ENCODE measurements at places on chromosomes 12 and 14.

- no peak for DNase-seq
Measured at GRCh38 chr14:38578278-38578681, 322.4 kb upstream of the CLEC14A start.

DNA sequence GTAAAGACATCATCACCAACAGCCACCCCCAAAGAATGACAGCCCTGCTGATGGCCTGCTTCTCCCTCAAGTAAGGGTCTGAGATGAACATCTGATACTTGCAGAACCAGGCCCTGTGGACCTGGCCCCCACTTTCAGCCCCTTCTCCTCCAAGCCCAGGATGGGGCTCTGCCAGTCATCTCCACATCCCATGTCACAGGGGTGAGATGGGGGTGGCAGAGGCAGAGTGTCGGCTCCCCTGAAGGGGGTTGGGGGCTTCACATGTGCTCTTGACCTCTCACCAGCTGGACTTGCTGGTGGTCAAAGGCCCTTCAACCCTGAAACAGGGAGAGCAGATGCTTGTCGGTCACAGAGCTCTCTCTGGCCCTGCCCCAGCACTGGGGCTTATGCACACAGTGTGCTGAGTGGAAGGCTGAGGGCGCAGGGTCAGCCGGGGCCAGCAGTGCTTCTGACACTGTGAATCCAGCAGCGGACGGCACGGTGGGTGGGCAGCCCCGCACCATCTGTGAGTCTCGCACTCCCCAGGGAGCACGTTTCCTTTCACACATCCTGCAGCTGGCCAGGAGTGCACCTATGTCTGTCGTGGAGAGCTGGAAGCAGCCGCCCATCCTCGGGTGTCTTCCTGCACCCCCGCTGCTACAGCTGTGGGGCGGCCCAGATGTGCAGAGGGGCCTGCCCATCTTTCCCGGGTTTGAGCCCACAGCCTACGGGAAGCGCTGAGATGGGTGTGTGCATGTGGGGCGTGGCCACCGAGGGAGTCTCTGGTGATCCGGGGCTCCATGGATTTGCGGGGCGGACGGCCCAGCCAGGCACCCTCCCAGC, 94.3 kb downstream of the ADGRD1 start:
- no peak for DNase-seq

DNA sequence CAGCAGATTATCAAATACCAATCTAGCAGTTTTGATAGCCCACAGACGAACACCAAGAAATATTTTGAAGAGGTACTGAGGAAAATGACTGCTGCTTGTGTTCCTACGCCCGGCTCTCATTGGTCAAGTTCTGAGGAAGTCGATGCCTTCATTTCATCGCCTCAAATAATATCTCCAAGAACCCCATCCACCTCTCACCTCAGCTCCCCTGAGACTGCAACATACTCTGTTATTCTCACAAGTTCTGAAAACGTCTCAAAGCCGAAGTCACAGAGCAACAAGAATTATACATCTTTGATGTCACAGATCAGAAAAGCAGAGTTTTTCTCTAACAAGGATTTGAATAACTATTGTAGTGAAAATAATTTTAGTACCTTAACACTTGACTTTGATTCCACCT, 55.5 kb upstream of the BCAT1 start:
- DNase-seq, result no peak

GRCh38 chr12:76942267-76942666, 63.4 kb upstream of the CSRP2 start:
- no peak for DNase-seq

DNA sequence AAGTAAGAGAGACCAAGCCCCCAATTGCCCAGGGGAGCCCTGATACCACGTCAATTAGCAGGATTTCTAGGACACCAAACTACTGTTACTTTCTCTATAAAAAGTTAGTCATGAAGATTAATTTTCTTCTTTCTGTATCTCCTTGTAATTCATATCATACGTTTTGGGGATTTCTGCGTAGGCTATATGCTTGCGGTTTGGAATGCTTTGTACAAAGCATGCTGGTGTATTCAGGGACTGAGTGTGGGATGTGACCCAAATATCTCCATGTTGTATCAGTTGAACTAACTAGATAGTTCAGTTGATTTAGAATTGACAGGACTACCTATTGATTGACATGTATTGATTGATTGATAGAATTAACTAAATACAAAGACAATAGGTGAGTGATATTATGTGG, 7.7 kb downstream of the GPR33 start:
- no peak for DNase-seq

- DNase-seq, result no peak
Measured at GRCh38 chr12:63144556-63144955, 6.4 kb downstream of the AVPR1A start.

- DNase-seq, result no peak
Measured at GRCh38 chr14:81305743-81306142, 85.0 kb upstream of the GTF2A1 start.

DNA sequence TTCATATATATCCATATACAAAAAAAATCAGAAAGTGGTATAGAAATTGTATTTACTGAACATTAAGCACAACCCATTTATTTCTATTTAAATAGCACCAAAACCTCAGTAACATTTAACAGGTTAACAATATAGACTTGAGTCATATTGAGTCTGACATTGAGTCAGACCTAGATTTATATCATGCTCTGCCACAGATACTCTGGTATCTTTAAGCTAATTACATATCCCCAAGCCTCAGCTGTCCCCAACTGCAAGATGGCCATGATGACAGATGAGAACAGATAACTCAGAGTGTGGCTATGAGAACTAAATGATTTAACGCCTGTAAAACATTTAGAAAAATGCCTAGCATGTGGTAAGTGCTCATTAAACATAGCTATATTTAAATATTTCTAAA, 40.3 kb downstream of the IFNG start:
- peak; percentile 44 for DNase-seq

DNA sequence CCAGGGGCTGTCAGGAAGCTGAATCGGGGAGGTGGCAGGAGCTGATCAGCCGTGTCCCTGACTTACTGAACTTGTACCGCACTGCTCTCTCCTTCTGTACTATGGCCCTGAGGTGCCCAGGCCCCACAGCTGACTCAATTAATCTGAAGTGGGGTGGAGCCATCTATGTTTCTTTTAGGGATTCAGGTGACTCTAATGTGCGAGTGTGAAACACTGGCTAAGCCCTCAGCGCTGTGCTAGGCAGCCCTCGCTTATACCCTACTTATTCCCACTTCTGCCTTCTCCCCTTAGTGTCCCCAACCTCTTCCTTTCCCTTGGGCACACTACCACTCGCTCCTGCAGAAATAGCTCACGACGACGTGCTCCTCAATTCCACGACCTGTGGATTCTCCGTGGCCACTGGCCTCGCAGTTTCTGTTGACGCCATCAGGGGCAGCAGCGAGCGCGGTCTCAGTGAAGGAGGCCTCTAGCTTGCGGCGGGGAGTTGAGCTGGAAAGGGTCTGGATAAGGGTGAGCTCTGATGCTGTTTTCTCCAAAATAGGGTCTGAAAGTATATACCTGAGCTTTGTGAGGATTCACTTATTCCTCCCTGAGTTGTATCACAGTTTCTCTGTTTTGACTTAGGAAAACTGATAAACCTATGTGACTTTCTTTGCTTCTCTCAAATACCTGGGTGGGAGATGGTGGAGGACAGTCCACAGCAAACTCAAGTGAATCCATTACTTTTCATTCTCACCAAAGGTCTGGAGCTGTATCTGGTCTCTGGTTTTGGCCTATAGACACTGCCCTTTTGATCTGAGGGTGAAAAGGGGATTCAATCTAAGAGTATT, 167.6 kb downstream of the SLC41A2 start:
- DNase-seq, result peak; percentile 60

- DNase-seq, result no peak
Measured at GRCh38 chr14:102138961-102139285, 774 bp upstream of the WDR20 start.

DNA sequence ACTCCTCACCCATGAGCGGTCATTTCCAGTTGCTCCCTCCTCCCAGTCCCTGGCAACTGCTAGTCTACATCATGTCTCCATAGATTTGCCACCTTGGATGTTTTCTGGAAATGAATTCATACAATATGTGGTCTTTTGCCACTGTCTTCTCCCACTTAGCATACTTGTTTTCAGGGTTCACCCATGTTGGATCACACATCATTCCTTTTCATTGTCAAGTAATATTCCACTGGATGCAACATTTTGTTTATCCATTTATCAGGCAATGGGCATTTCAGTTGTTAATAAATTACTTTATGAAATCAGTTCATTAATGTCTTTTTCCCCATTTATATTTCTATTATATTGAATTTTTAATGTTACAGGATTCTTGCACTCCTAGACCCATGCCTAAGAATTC, 64.3 kb downstream of the EML1 start:
- DNase-seq, result no peak

DNA sequence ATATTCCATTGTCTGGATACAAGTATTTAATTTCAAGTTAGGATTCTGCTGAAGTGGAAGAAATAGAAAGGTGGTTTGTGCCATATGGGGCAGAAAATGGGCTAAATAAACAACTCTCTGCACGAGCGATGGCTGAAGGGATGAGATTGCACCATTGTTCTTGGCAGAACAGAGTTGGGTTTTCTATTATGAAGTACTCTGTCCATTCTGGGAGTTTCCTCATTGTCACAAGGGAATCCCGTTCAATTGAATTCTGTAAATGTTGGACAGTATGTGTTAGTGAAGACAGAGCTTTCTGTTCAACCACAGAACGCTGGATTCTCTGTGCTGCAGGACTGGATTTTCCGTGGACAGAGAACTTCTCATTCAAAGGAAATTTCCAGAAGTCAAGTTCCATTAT, 345.5 kb upstream of the PRICKLE1 start:
- DNase-seq, result no peak

GRCh38 chr14:90419200-90419599, 22.4 kb downstream of the CALM1 start:
- DNase-seq, result no peak

- DNase-seq, result no peak
Measured at GRCh38 chr12:67410667-67411067, 141.5 kb downstream of the CAND1 start.

- DNase-seq, result no peak
Measured at GRCh38 chr12:75698052-75698451, 186.6 kb upstream of the KRR1 start.

- no peak for DNase-seq
Measured at GRCh38 chr14:76287063-76287462, 88.9 kb upstream of the ESRRB start.

DNA sequence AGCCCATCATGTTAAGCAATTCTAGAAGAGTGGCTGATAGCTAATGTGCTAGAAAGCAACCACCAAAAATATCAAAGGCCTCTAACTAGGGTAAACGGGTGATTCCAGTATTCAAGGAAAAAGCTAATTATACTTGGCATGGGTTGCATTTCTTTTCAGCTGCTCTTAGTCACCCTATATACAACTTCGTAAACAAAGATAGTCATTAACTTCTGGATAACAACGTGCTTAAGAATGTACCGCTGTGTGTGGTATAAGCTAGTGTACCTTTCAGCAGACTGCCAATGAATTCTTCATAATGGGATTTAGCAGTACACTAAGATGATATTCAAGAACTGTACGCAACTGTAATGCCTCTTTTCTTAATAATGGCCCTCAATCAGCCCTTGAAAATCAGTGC, 42.2 kb upstream of the SLC6A13 start:
- DNase-seq, result no peak

DNA sequence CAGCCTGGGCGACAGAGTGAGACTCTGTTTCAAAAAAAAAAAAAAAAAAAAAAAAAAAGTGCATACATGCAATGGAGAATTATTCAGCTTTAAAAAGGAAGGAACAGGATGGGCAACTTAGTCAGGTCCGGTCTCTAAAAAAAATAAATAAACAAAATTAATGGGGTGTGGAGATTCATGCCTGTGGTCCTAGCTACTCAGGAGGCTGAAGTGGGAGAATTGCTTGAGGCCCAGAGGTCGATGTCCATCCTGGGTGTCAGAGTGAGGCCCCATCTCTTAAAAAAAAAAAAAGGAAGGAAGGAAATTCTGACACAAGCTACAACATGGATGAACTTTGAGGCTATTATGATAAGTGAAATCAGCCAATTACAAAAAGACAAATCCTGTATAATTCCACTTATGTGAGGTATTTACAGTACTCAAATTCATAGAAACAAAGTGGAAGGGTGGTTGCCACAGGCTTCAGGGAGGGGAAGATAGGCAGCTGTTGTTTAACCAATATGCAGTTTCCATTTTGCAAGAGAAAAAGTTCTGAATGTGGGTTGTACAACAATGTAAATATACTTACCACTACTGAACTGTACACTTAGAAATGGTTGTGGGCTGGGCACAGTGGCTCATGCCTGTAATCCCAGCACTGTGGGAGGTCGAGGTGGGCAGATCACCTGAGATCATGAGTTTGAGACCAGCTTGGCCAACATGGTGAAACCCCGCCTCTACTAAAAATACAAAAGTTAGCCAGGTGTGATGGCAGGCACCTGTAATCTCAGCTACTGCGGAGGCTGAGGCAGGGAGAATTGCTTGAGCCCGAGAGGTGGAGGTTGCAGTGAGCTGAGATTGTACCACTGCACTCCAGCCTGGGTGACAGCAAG, 12.3 kb upstream of the APOF start:
- DNase-seq, result no peak

DNA sequence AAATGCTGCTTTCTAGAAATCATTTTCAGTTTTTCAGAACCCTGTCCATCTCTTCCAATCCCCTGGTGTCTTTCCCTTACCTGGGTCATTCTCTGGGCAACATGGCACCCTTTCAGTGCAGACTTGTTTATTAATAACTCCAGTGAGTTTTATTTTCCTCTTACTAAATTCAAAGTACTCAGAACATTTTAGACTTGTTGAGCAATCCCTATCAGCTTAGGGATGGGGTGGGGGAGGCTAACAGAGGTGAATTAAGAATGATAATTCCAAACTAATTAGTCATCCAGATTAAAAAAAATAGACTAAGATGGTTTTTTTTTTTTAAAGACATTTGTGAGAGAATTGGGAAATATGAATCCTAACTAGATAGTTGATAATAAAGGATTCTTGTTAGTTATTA, 10.7 kb downstream of the GPRC5A start:
- no peak for DNase-seq

DNA sequence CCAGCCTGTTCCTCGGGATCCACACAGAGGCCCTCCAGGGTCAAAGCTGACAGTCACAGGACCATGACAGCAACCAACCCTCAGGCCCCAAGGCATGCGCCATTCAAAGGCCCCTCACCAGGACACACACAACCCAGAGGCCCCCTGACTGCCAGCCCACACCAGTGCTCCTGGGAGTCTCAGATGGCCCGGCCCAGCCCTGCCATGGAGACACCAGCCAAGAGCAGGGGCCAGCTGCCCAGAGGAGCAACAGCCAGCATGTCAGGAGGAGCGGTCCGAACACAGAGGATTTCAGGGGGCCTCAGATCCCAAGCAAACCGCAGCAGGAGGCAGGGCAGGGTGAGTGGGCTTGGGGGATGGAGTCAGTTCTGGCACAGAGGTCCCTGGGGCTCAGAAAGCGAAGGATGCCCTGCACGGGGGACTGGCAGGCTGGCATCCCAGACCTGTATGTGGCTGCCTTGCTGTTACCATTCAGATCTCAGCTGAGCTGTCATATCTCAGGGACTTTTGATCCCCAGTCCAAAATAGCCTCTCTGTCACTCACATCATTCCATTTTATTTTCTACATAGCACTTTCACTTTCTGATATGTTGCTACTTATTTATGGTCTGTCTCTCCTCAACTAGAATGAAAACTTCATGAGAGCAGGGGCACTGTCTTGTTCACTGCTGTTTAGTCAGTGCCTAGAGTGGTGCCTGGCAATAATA, 4.8 kb downstream of the TMEM229B start:
- DNase-seq, result no peak

GRCh38 chr12:3882896-3883564, 9.8 kb upstream of the PARP11 start:
- DNase-seq, result peak; percentile 23

GRCh38 chr12:123614531-123614930, 12.6 kb downstream of the DDX55 start:
- DNase-seq, result no peak

- DNase-seq, result no peak
Measured at GRCh38 chr14:68556253-68556652, 236.6 kb downstream of the ZFP36L1 start.

Measured in activated naive CD4-positive, alpha-beta T cell treated with anti-CD3 and anti-CD28 coated beads for 36 hours (primary cell).